ENCODE measurements at places on chromosomes 1 and 21.

DNA sequence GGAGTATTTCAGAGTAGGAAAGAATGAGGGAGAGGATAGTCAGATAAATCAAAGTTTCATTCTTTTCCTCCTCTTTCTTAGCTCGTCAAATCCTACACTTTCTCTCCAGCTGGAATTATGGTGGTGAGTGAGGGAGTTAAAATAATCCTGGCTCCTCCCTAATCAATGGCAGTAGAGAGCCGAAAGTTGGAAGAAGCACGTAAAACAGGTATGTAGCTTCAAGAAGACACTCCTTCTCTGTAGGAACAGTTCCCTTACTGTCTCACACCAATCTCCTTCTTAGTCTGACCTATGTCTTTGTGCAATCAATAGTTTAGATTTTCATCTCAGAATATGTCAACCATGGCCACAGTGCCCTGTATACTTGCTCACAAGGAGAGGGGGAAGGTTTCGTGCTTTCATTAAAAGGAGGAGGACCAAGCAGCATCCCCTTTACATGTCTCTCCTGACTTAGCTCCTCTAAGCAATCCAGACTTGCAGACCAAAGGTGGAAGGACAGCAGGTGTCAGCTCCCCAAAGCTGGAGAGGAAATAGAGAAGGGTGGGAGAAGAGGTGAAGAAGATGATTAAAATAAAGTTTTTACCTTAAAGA lies 878 bp downstream of the MINDY1 start:
- H3K4me3 ChIP-seq, result peak overlapping the region; percentile 6
- H3K27me3 ChIP-seq, result no peaks in the 10 kb centered on the region
- DNase-seq, result no peak
- H3K4me1 ChIP-seq, result peaks cover 9% of the 10 kb centered on the region
- no peaks in the 10 kb centered on the region for H3K36me3 ChIP-seq

DNA sequence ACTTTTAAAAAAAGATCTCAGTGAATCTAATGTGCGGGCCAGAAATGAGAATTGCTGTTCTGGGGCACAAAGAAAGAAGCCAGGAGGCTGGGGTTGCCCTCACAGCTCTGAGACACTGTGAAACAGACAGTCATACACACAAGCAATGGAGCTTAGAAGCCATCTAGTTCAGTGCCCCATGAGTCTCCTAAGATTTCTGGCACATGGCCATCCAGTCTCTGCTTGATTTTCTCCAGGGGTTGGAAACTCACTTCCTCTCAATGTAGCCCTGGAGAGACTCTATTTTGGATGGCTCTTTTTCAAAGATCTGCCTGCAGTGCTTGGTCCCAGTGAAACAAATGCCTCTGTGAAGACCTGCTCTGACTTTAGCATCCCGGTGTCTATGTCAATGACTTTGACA lies 38.6 kb downstream of the KCNN3 start:
- no peak overlapping the region for H3K27ac ChIP-seq
- H3K27me3 ChIP-seq, result no peaks in the 10 kb centered on the region
- H3K4me3 ChIP-seq, result no peak overlapping the region
- no peak for DNase-seq

DNA sequence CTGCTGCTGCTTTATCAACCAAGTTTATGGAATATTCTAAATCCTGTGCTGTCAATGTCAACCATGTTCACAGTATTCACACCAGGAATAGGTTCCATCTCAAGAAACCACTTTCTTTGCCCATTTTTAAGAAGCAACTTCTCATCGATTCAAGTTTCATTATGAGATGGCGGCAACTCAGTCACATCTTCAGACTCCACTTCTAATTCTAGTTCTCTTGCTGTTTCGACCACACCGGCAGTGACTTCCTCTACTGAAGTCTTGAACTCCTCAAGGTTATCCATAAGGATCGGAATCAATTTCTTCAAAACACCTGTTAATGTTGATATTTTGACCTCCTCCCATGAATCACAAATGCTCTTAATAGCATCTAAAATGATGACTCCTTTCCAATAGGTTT lies 39.7 kb upstream of the IFNLR1 start:
- H3K27me3 ChIP-seq, result no peaks in the 10 kb centered on the region
- DNase-seq, result no peak
- H3K27ac ChIP-seq, result no peak overlapping the region
- no peak overlapping the region for H3K4me3 ChIP-seq

DNA sequence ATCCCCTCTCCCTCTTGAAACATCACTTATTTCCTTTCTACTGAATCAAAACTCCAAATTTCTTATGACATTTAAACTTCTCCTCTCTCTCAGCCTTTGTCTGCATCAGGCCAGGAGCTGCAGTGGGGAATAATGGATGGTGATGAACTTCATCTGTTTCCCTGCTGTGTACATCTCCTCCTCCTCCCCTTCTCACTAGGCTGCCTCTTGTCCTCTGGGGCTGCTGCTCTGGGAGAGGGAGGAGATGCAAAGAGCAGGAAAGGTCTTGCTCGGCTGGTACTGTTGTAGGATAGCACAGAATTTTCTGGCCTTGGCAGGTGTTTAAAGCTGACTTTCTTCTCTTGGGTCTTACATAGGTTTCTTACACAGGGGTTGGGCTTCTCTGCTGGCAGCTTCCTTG lies 31.1 kb upstream of the FMOD start:
- H3K4me3 ChIP-seq, result no peak overlapping the region
- H3K27me3 ChIP-seq, result no peaks in the 10 kb centered on the region
- DNase-seq, result no peak
- no peak overlapping the region for H3K27ac ChIP-seq
- no peaks in the 10 kb centered on the region for H3K36me3 ChIP-seq
- H3K4me1 ChIP-seq, result no peaks in the 10 kb centered on the region

- H3K4me3 ChIP-seq, result no peak overlapping the region
- no peak overlapping the region for H3K27ac ChIP-seq
- DNase-seq, result no peak
Observed at GRCh38 chr1:35591211-35591610, 18.1 kb downstream of the TFAP2E start.

DNA sequence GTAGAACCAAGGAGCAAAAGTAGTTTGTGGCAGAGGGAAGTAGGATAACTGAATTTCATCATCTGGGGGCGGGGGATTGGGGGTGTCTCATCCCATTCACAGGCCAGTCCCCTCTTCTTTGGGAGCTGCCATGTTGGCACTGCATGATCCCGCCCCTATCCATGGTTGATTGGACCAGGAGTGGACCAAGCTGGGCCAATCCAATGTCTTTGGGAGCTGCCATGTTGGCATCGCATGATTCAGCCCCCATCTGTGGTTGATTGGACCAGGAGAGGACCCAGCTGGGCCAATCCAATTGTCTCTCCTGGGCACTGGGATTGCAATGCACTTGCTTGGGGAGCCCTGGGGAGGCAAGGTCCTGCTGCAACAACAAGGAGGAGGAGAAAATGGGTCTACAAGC lies 12.3 kb upstream of the ALPL start:
- no peak overlapping the region for H3K4me3 ChIP-seq
- H3K27ac ChIP-seq, result no peak overlapping the region
- DNase-seq, result no peak
- no peaks in the 10 kb centered on the region for H3K36me3 ChIP-seq

DNA sequence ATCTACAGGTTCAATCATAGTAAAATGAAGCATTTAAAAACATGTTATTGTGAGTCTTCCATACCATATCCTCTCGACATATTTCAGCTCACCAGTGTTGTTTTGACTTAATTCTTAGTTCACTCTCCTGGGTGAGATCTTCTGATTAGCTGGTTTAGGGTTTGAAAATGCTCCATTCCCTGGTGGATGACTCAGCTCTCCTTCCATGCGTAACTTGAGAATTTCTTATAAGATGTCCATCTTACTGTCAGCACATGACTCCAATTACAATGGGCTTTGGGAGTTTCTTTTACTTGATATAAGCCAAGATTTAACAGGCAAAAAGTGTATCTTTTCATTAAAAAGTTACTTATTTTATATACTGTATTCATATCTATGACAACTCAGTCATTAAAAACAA lies 476.5 kb downstream of the BRINP3 start:
- no peak overlapping the region for H3K4me3 ChIP-seq
- no peaks in the 10 kb centered on the region for H3K36me3 ChIP-seq
- DNase-seq, result no peak
- no peaks in the 10 kb centered on the region for H3K27me3 ChIP-seq
- H3K4me1 ChIP-seq, result no peaks in the 10 kb centered on the region

- no peak for DNase-seq
- H3K27me3 ChIP-seq, result no peaks in the 10 kb centered on the region
- no peaks in the 10 kb centered on the region for H3K4me1 ChIP-seq
- no peaks in the 10 kb centered on the region for H3K36me3 ChIP-seq
- H3K4me3 ChIP-seq, result no peak overlapping the region
Observed at GRCh38 chr1:239655023-239655422, 268.7 kb downstream of the CHRM3 start.

DNA sequence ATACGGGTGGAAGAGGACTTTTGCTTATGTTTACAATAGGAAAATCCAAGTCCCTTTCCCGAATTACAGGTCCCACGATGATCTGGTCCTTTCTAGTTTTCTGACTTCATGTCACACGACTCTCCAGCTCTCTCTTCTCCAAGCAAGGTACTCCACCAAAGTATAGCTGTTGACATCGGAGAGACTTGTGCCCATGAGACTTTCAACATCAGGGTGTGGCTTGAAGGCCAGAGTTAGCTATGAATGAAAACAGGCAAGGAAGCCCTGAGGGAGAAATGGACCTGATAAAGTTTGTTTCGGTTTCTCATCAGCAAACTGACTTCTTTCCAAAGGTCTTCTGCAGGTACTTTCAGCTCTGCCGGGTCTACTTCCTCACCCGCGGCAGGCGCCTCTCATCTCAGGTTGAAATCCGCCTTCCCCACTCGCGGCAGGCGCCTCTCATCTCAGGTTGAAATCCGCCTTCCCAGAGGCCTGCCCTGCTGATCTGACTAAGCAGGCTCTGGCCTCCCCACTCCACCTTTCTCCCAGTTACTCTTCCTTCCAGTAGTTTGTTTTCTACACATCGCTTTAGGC lies 2.1 kb upstream of the PER3 start:
- peaks cover 16% of the 10 kb centered on the region for H3K36me3 ChIP-seq
- H3K4me3 ChIP-seq, result no peak overlapping the region
- no peak overlapping the region for H3K27ac ChIP-seq
- peaks cover 7% of the 10 kb centered on the region for H3K27me3 ChIP-seq
- no peak for DNase-seq
- peaks cover 6% of the 10 kb centered on the region for H3K4me1 ChIP-seq

GRCh38 chr21:44842721-44843445 lies 25.0 kb upstream of the SUMO3 start:
- H3K36me3 ChIP-seq, result no peaks in the 10 kb centered on the region
- H3K4me3 ChIP-seq, result no peak overlapping the region
- peaks cover 16% of the 10 kb centered on the region for H3K4me1 ChIP-seq
- H3K27ac ChIP-seq, result no peak overlapping the region
- no peak for DNase-seq
- no peaks in the 10 kb centered on the region for H3K27me3 ChIP-seq

DNA sequence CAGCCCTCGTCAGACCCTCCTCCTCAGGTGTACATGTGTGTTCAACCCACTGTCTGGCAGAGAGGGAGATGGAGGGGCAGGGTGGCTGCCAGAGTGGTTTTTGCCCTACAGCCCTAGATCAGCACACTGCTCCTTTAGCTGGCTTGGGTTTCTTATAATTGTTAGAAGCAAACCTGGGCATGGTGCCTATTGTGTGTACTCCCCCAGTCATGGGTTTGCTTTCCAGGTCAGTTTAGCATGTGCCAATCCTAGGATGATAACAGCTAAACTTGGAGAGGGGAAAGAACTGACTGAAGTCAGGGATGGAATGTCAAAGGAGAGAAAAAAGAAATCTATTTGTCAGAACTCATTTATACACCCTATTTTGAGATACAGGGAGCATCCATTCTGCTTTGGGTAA lies 63.3 kb downstream of the UCK2 start:
- no peaks in the 10 kb centered on the region for H3K27me3 ChIP-seq
- no peak for DNase-seq
- no peaks in the 10 kb centered on the region for H3K4me1 ChIP-seq
- H3K4me3 ChIP-seq, result no peak overlapping the region
- no peak overlapping the region for H3K27ac ChIP-seq

- no peak overlapping the region for H3K27ac ChIP-seq
- peak; percentile 63 for DNase-seq
- no peaks in the 10 kb centered on the region for H3K36me3 ChIP-seq
- H3K27me3 ChIP-seq, result peaks cover 43% of the 10 kb centered on the region
- peak overlapping the region; percentile 11 for H3K4me3 ChIP-seq
Observed at GRCh38 chr1:214289574-214290272, 8.8 kb downstream of the SMYD2 start.

- no peaks in the 10 kb centered on the region for H3K4me1 ChIP-seq
- no peak for DNase-seq
- no peaks in the 10 kb centered on the region for H3K27me3 ChIP-seq
- H3K27ac ChIP-seq, result no peak overlapping the region
- H3K4me3 ChIP-seq, result no peak overlapping the region
Observed at GRCh38 chr1:175471039-175471800, 272.2 kb downstream of the TNR start.

DNA sequence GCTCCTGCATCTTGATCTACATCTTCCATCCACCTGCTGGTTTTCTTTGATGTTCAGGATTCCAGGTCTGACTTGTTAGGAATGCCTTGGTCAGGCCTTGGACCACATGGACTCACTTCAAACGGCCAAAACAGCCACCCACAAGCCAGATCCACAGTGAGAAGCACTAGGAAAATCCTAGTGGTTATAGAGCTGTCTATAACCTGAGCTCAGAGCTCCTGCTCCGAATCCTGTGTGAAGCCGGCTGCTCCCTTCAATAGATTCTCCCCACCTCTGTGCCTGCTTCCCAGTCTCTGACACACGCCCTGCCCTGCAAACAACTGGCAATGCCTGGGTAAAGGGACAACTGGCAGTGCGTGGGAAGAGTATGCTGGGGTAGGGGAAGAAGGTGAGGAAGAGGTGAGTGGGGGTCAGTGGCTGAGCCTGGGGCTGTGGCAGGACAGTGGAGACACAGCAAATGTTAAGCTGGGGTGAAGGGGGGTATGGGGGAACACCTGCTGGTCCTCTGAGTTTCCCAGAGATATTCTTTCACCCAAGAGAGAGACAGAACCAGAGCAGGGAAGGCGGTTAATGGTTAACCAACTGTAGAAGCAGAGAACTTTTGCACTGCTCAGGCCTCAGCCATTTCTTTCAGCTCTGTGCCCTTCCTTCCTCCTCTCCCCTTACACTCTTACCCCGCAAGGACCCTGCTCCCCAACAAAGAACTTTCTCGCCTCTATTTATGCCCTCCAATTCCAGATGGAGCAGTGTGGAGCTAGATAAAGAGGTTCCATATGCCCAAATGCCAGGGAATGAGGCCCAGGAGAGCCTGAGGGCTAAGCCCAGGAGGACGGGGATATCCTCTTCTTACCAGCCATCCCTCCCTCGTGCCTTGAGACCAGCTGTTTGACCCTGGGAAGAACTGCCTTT lies 4.5 kb downstream of the PLXNA2 start:
- no peak for DNase-seq
- no peak overlapping the region for H3K4me3 ChIP-seq
- no peaks in the 10 kb centered on the region for H3K36me3 ChIP-seq
- H3K27ac ChIP-seq, result no peak overlapping the region
- peaks cover 14% of the 10 kb centered on the region for H3K4me1 ChIP-seq

DNA sequence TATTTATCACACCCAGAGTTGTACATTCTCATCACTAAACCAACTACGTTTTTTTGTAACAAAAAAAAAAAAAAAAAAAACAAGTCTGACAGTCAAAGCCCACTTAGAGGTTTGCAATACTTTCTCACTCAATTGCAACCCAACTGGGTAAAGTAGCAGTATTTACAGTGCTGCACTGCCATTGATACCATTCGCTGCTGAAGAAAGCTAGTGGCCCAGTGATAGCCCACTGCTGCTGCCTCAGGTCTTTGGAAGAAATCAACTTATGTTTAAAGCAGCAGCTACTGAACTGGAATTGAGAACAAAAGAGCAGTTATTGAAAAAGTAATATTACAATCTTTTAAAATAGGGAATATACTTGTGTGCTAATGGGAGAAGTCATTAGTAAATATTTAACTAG lies 2.7 kb downstream of the HNRNPU start:
- H3K27ac ChIP-seq, result no peak overlapping the region
- H3K4me3 ChIP-seq, result peak overlapping the region; percentile 100
- DNase-seq, result no peak
- H3K4me1 ChIP-seq, result peaks cover 3% of the 10 kb centered on the region
- H3K36me3 ChIP-seq, result peaks cover 56% of the 10 kb centered on the region

Measured in H1 (cell line).